ENCODE measurements at places on chromosomes 5 and 9. TPM values are rescaled to one million over a fixed set of nuclear protein-coding genes. Genes with fewer than 3 reads are reported as not detected.

SPATA31A3 gene
- total RNA-seq: not detected

TMC1 gene
- total RNA-seq: 0.11 TPM

PCDHAC1 gene
- 6.4 TPM for total RNA-seq

HTR4 gene
- not detected for total RNA-seq

BTNL3 gene
- not detected for total RNA-seq

SOX30 gene
- 0.11 TPM for total RNA-seq

LCN2 gene
- total RNA-seq: 2.6 TPM

APBA1 gene
- 3.0 TPM for total RNA-seq

GRCh38 chr5:178198706-178199105 is 5.6 kb upstream of the HNRNPAB start:
- no peak overlapping the region for H3K4me3 ChIP-seq
- no peaks in the 10 kb centered on the region for H3K36me3 ChIP-seq
- H3K27ac ChIP-seq: no peak overlapping the region
- DNase-seq: no peak

GRCh38 chr9:79577969-79578723 is 6.4 kb downstream of the TLE4 start:
- peaks cover 8% of the 10 kb centered on the region for H3K4me1 ChIP-seq
- DNase-seq: no peak
- no peaks in the 10 kb centered on the region for H3K27me3 ChIP-seq

DNA sequence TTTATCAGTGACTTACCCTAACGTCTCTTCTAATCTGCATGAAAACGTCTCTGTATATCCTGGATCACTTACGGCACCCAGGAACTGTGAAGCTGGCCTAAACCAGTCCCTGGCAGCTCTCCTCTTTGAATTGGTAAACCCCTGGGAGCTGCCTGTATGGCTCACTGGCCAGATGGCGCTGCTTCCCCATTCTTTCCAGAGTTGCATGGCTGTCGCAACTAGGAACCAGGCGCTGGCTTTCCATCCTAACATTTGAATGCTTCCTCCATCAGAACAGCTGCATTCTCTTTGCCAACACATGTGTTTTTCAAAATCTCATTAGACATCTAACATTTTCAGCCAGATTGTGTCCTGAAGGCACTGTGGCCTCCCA is 8.0 kb upstream of the PCA3 start:
- H3K36me3 ChIP-seq: no peaks in the 10 kb centered on the region
- no peaks in the 10 kb centered on the region for H3K4me1 ChIP-seq
- peak; percentile 13 for DNase-seq
- no peaks in the 10 kb centered on the region for H3K27me3 ChIP-seq
- no peak overlapping the region for H3K4me3 ChIP-seq

- peaks cover 3% of the 10 kb centered on the region for H3K4me1 ChIP-seq
- no peaks in the 10 kb centered on the region for H3K36me3 ChIP-seq
- no peaks in the 10 kb centered on the region for H3K27me3 ChIP-seq
- no peak overlapping the region for H3K27ac ChIP-seq
- H3K4me3 ChIP-seq: no peak overlapping the region
Measured at GRCh38 chr9:108553111-108553635, 302.6 kb downstream of the ACTL7B start.

DNA sequence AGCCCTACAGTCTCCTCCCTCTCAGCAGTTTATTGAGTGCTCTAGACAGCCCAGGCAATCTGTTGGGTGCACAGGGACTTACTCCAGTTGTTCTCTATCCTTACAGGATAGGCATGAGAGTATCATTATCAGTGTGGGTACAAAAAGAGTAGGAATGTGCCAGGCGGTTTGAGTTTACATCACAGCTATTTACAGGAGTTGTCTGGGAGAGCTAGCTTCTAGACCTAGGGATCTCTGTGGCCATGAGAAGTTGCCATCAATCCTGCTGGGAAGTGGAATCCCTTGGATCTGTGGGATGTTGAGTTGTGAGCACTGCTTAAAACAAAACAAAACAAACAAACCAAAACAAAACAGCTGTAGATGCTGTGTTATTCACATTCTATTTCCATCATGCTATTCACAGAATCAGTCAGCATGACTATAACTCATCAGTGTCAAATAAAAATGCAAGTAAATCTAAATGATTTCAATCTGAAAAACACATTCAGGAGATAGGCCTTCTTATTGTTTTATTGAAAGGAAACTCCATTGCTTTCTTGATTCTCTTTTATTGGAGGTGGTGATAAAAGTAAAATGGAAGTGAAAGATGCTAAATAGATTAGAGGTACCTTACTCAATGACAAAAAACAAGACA is 552.4 kb upstream of the ZNF608 start:
- no peaks in the 10 kb centered on the region for H3K27me3 ChIP-seq
- H3K27ac ChIP-seq: no peak overlapping the region
- DNase-seq: no peak

GRCh38 chr9:3894772-3895171 is 369.0 kb upstream of the RFX3 start:
- H3K4me1 ChIP-seq: peaks cover 22% of the 10 kb centered on the region
- no peaks in the 10 kb centered on the region for H3K27me3 ChIP-seq
- no peaks in the 10 kb centered on the region for H3K36me3 ChIP-seq
- no peak overlapping the region for H3K27ac ChIP-seq

DNA sequence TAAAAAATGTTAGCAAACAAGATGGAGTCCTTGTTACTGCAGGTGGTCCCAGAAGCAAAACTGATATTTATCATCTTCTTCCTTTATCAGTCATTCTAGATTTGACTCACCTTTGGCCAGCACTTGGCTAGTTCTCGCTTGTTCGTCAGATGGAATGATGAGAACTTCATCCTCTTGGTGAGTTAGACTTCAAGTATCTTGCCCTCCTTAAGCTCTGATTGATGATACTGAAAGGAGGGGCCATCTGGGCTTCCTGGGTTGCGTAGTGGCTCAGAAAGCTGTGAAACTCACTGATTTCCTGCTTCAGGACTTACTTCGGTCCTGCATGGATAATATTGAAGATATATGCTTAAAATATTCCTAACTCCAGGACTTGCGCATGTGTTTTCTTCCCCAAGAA is 1248.2 kb upstream of the CDH9 start:
- no peak overlapping the region for H3K27ac ChIP-seq
- H3K27me3 ChIP-seq: no peaks in the 10 kb centered on the region
- no peak for DNase-seq

- no peak overlapping the region for H3K27ac ChIP-seq
- no peak for DNase-seq
- no peaks in the 10 kb centered on the region for H3K36me3 ChIP-seq
- H3K27me3 ChIP-seq: no peaks in the 10 kb centered on the region
Measured at GRCh38 chr9:124590889-124591641, 83.9 kb upstream of the NR5A1 start.

DNA sequence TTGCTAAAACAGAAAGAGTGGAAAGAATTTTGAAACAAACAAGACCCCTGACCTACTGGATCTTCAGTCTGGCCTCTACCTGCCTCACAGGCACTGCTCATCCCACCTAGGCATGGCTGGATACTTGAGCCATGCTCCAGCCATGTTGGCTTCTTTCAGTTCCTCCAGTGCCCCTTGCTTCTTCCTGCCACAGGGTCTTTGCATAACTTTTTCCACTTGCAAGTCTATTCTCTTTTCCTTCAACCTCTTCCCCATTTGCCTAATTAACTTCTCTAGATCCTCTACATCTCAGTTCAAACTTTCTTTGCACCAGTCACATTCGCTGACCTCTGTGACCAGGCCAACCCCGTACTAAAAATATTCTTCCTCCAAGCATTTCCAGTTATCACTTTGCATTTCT is 50.4 kb downstream of the STARD4 start:
- no peaks in the 10 kb centered on the region for H3K36me3 ChIP-seq
- H3K27ac ChIP-seq: no peak overlapping the region
- DNase-seq: no peak
- no peaks in the 10 kb centered on the region for H3K4me1 ChIP-seq
- no peaks in the 10 kb centered on the region for H3K27me3 ChIP-seq
- no peak overlapping the region for H3K4me3 ChIP-seq

- H3K36me3 ChIP-seq: no peaks in the 10 kb centered on the region
- H3K27ac ChIP-seq: no peak overlapping the region
- H3K4me1 ChIP-seq: no peaks in the 10 kb centered on the region
- no peaks in the 10 kb centered on the region for H3K27me3 ChIP-seq
Measured at GRCh38 chr5:139243425-139243970, 45.3 kb upstream of the SIL1 start.

DNA sequence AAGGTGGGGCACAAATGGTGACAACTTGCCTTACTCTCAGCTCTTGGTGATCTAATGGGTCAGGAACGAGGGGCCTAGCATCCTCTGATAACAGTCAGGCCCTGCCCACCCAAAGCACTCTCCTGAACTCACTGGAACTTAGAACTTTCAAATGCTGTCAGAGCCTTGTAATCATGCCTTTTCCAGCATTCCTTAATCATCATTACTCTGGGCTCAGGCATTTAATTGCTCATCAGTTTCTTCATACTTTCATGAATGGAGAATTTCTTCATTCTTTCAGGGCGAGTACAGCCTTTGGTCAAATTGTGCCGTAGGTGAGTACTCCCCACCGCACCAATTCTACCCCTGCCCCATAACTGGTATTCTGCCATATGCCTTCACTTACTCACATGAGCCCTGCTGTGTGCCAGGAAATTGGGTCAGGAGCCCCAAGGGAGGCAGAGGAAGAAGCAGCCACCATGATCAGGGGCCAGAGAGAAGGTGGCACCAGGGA is 30.2 kb upstream of the DUSP1 start:
- no peak overlapping the region for H3K27ac ChIP-seq
- no peak overlapping the region for H3K4me3 ChIP-seq
- H3K36me3 ChIP-seq: no peaks in the 10 kb centered on the region
- no peaks in the 10 kb centered on the region for H3K27me3 ChIP-seq
- peaks cover 9% of the 10 kb centered on the region for H3K4me1 ChIP-seq

DNA sequence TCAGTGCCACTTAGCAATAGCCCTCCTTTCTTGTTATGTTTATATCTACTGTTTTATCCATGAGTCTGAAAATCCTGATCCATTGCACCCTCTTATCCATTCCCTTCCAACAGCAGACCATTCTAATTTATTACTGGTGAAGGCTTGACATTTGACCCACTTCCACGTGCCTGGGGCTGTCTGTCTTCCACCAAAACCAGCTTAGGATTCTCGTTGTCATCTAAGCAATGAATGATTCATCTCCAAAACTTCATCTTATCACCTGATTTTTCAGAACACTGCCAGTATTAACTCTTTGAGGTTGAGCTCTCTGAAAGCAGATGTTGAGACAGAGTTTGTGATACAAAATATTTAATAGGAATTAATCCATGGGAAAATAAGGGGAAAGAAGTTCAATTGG is 277.8 kb upstream of the FBXL7 start:
- H3K27ac ChIP-seq: no peak overlapping the region
- no peak for DNase-seq
- H3K4me1 ChIP-seq: no peaks in the 10 kb centered on the region
- no peak overlapping the region for H3K4me3 ChIP-seq
- H3K27me3 ChIP-seq: no peaks in the 10 kb centered on the region

GRCh38 chr5:96121364-96121763 is 159.7 kb upstream of the ELL2 start:
- H3K4me3 ChIP-seq: no peak overlapping the region
- no peak for DNase-seq
- no peaks in the 10 kb centered on the region for H3K4me1 ChIP-seq
- no peaks in the 10 kb centered on the region for H3K27me3 ChIP-seq
- no peaks in the 10 kb centered on the region for H3K36me3 ChIP-seq
- no peak overlapping the region for H3K27ac ChIP-seq

DNA sequence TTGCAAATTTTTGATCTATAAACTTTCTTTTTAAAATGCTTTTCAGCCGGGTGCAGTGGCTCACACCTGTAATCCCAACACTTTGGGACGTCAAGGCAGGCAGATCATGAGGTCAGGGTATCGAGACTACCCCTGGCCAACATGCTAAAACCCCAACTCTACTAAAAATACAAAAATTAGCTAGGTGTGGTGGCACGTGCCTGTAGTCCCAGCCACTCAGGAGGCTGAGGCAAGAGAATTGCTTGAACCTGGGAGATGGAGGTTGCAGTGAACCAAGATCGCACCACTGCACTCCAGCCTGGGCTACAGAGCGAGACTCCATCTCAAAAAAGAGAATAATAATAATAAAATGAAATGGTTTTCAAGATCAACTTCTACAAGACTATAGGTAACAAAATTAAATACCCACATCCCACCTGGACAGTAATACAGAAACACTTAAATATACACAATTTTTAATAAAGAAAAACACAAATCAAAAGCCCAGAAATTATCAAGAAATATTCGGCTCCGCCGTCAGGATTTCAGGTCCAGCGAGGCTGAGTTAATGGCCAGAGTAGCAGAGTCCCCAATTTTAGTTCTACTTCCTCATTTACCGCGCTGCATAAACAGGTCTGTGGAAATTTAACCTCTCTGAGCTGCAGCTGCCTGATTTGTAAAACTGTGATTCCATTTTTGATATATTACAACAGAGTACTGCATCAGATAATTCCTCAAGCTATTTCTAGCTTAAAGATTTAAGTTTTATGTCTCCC is 4.0 kb downstream of the TUT7 start:
- no peaks in the 10 kb centered on the region for H3K36me3 ChIP-seq
- peaks cover 30% of the 10 kb centered on the region for H3K4me1 ChIP-seq
- no peak for DNase-seq
- no peaks in the 10 kb centered on the region for H3K27me3 ChIP-seq
- no peak overlapping the region for H3K4me3 ChIP-seq

DNA sequence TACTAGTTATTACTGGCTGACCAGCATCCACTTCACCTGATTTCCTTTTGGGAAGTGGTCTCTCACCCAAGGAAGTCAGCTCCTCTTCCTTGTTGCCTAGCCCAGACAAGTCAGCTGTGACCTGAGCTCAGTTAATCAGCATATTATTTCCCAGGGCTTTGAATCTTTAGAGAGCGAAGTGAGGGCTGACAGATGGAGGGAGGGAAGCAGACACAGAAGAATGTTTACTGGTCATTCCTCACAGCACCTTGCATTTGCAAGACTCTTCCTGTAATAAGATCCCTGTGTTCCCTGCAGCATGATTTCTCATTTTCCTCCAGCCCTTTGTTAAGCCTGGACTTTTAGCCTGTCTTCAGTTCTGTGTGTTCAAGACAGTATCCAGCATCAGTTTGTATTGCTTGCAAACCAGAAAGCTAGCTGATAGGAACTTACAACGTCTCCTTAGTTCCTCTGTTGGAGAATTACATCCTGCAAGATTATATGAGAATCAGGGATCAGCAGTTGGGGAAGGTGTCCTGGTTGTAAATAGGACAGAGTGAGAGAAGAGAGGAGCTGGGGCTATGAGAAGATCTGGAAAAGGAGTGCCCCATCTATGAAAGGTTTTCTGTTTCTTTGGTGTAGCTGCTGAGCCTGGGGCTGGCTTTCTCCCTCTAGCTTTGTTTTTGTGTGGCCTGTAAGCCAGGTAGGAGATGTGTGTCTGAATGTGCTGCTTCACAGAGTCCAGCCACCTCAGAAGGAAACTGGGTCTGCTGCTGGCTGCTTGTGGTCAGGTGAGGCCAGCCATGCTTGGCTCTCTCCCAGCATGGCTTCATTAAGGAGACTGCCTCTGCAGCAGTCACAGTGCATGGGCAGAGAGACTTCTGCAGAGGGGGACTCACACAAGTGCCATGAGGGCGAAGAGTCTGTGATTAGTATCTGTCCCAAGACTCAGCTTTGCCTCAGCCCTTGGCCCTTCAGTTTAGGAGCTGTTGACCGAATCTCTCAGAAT is 50.3 kb downstream of the MAN2A1 start:
- H3K4me3 ChIP-seq: no peak overlapping the region
- H3K36me3 ChIP-seq: no peaks in the 10 kb centered on the region
- no peak overlapping the region for H3K27ac ChIP-seq
- DNase-seq: peak; percentile 77

- no peaks in the 10 kb centered on the region for H3K27me3 ChIP-seq
- H3K4me1 ChIP-seq: no peaks in the 10 kb centered on the region
- no peak overlapping the region for H3K27ac ChIP-seq
Measured at GRCh38 chr9:126985870-126986498, 71.4 kb downstream of the RALGPS1 start.

- no peak overlapping the region for H3K4me3 ChIP-seq
- no peaks in the 10 kb centered on the region for H3K36me3 ChIP-seq
- no peak for DNase-seq
Measured at GRCh38 chr5:35884773-35885172, 28.1 kb downstream of the IL7R start.

Data from thyroid gland (tissue), 4 donors.